ENCODE measurements at places on chromosomes 5 and 9.

DNA sequence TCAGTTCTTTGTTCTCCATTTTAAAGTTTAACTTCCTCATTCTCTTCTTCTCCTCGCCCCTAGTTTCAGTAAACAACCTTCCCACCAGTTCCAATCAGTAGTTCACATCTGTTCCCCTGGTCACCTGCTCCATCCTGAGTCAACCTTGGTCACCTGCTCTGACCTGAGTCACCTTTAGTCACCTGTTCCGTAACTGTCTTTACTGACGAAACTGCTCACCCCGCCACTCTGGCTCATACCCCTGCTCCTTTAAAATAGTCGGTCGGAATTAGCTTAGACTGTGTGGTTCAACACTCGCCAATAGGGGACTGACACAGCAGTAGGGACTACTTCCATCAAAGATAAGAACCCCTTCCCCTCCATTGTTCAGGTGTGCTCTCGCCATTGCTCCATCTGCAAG, 76.3 kb upstream of the GPBP1 start:
- DNase-seq, result peak; percentile 13

GRCh38 chr5:173148354-173148753, 4.0 kb downstream of the BNIP1 start:
- no peak for DNase-seq

GRCh38 chr9:111237447-111237846, 92.6 kb downstream of the OR2K2 start:
- DNase-seq, result no peak

GRCh38 chr9:17783227-17783626, 204.4 kb downstream of the SH3GL2 start:
- DNase-seq, result no peak

DNA sequence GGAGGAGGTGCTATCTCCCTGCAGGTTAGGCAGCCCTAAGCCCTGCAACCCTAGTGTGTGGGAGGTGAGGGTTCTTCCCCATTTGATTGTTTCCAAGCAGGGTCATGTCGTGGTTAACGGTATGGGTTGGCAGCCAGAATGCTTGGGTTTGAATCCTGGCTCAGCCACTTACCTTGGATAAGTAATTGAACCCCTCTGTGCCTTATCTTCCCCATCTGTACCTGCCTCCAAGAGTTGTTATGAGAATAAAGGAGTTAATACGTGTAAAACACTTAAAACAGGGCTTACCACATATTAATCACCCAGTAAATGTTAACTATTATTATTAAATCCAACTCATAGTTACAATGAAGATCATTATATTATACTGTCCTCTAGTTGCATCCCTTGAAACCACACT, 52.2 kb upstream of the SPATA31E1 start:
- no peak for DNase-seq

DNA sequence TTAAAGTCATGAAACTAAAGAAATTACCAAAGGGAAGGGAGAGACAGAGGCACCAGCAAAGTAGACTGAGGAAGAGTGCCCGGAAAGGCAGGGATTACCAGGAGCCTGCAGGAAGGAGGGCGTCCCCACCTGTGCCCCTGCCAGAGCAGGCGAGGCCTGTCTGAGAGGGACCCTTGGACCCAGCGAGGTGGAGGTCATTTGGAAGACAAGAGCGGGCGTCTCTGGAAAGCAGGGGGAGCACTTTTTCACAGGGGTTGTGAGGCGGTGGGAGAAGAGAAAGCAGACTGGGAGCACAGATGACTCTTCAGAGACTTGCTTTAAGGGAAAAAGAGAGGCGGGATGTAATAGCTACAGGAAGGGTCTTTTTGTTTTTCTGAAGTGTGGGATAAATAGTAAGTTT, 27.5 kb upstream of the SLC2A8 start:
- DNase-seq, result no peak

- DNase-seq, result no peak
These were observed 38.7 kb downstream of the DYNC2I2 start for GRCh38 chr9:128617943-128618342.

- DNase-seq, result peak; percentile 90
These were observed 227.8 kb upstream of the CDH9 start for GRCh38 chr5:27266184-27266583.

DNA sequence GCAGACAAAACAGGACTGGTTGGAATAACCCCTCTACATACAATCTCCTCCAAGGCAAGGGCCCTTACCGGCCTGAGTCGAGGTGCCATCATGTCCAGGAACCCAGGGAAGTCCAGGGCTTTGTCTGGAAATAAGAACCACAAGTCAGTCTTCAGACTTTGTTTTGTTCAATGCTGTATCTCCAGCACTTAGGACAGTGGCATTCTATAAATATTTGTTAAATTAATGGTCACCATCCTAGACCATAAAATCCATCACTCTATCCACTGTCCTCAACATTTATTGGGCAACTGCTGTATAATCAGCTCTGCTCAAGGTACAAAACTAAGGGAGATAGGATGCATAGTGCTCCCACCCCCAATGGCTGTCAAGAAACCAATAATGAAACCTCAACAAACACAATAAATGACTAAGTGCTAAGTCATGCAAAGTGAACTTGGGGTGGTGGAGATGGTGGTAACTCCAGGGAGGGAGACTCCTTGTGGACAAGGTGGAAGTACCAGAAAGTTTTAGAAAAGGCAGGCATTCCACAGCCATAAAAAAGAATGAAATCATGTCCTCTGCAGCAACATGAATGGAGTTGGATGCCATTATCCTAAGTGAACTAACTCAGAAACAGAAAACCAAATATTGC, 5.0 kb downstream of the RELL2 start:
- DNase-seq, result peak; percentile 53

- no peak for DNase-seq
These were observed 2.5 kb upstream of the SPRY4 start for GRCh38 chr5:142327111-142327842.

DNA sequence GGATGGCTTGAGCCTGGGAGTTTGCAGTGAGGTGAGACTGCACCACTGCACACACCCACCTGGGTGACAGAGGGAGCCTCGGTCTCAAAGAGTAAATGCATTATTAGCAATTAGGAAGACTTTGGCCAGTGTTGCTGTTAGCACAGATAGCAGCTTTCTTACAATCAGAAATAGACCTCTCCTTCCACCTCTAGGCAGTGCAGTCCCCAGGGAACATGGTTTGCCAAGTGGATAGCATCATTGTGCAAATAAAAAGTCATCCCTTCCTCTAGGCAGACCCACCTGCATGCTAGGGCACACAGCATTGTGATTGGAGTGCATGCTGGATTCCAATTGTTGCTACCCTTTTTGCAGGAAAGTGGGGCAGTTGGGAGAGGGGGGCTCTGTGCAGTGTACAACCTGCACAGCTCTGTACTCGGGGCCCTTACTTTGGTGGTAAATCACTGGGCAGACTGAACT, 77.9 kb upstream of the KLF9 start:
- no peak for DNase-seq
